SHP77 (cell line): ENCODE measurements at places on chromosomes 5 and 9.

DNA sequence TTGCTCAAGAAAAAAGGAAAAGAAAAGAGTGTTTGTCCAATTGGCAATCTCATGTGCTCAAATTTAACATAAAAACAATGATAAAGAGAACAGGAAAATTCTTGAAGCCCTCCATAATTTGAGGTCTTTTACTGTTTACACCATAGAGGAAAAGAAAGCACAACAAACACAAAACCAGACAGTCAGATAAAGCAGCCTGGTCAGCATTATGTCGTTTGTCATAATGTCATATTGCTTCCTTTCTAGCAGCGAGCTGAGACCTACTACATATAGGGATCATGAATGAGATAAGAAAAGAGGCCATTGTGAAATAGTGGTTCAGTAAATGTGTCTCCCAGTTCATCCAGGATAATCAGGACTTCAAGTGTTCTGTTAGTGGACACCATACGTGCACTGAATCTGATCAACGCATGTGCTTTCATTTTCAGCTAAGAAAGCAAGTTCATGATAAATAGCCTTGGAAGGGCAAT lies 64.7 kb upstream of the SELENOP start:
- no peak for DNase-seq

DNA sequence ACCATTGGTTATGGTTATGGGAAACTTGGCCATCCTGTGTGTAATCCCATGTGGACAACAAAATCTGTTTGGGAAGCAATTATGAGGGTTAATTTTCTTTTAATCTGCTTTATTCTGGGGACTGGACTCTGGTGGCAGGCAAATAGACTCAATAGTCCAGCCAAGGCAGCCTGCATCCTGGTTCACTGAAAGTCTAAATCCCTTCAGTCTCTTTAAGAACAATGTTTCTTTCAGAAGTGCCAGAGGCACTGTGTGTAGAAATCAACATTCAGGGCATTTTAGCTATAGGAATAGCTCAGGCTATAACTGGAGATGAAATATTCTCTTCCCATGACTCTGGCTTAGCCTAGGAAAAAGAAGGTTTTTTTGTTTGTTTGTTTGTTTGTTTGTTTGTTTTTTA lies 118.0 kb downstream of the SPATA31D1 start:
- DNase-seq, result no peak

GRCh38 chr9:105114318-105114717 lies 130.1 kb upstream of the SLC44A1 start:
- no peak for DNase-seq

GRCh38 chr5:150670948-150671310 lies 9.9 kb downstream of the MYOZ3 start:
- DNase-seq, result no peak

DNA sequence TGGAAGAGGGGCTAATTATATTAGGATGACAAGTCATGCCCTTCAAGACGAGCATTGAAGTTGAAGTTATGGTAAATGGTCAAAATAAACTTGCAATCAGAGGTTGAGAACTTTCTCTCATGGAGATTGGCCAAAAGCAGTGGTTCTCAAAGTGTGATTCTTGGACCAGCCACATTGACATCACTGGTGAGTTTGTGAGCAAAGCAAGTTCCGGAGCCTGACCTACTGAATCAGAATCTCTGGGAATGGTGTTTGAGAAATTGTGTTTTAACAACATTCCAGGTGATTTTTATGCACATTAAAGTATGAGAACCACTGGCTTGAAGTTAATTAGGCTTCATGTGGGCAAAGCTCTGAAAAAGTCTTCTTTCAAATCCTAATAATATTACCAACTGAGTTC lies 403.5 kb downstream of the ZSWIM6 start:
- DNase-seq, result no peak

DNA sequence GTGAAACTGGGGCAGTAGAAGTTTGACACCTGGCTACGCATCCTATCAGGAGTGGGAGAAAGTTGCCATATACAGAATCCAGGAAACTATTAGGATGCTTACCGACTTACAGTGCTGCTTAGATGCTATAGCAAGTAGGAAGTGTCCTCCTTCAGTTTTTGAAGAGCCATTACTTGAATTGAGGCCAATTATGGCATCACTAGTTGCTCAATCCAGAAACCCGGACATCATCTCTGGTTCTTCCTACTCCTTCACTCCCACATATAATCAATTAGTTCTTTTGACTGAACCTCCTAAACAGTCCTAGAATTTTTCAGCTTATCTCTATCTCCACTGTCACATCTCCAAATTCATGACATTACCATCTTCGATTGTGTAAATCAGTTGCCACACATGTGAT lies 41.8 kb upstream of the UGCG start:
- no peak for DNase-seq

GRCh38 chr5:150489360-150490295 lies 18.3 kb upstream of the NDST1 start:
- DNase-seq, result no peak

DNA sequence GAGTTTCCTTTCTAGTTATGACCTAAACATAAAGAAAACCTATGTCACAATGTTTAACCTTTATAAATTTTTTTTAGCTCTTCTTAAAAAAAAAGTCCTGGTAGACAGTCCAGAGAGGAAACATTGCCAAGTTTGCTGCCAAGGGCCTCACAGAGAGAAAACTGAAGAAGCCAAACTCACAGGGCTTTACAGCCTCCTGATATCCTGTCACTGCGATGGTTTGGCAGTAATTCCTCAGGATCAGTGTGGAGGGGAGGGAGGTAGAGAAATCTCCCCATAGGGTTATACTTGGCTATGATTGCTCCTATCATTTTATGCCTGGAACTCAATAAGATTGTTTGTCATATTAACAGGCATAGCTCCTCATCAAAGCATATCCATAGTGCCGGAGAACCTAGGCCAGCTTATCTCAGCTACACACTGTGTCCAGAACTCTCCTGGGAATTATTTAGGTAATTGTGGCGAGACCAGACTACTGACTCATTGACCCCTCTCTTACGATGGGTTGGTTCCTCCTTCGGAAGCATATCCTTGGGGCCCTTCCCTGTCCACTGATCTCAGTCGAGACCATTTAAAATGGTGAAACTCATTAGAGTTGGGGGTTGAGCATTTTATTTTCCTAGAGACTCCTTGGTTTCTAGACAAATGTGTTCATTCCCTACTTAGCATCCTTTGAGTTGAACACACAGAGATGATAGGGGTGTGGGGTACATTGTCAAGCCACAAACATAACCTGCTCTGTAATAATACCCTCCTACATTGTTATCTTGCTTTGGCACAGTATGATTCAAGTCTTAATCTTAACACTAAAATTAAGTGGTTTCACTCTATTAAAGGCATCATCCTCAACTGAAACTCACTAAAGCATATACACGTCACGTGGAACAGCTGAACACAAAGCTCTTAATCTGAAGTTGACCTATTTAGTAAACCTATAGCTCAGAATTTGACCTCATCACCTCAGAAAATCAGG lies 53.4 kb upstream of the TMC1 start:
- DNase-seq, result no peak

GRCh38 chr5:159953609-159954008 lies 37.3 kb downstream of the ADRA1B start:
- no peak for DNase-seq

GRCh38 chr9:109383356-109383755 lies 62.5 kb upstream of the EPB41L4B start:
- DNase-seq, result no peak

DNA sequence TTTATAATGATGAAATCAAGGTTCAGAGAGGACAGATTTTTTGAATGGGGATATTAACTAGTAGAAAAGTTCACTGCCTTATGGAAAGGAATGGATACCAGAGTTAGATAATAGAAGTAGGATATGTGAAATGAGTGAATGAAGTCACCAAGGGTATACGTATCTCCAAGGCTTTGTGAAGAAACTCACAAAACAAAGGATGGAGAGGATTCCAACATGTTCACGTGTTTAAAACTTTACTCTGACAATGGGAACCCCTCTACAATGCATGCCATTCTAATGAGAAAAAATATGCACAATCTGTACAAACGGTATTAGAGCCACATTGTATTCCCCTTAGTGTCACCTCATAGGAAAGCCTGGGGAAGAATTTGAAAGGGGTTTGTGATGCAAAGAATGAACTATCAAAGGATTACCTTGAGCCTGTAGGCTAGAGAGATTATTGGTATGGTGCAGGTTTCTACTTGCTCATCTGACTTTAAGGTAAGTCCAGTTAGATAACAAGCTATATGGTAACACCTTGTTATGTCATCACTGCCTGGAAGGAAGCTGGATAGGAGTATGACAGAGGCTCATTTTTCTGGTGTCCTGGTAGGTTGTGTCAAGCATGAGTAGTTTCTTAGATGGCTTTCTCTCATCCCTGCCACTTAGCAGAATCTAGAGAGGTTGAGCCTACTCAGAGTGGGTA lies 250.3 kb upstream of the SEMA6A start:
- no peak for DNase-seq

- DNase-seq, result no peak
Observed at GRCh38 chr9:32398207-32398606, 13.8 kb downstream of the ACO1 start.

DNA sequence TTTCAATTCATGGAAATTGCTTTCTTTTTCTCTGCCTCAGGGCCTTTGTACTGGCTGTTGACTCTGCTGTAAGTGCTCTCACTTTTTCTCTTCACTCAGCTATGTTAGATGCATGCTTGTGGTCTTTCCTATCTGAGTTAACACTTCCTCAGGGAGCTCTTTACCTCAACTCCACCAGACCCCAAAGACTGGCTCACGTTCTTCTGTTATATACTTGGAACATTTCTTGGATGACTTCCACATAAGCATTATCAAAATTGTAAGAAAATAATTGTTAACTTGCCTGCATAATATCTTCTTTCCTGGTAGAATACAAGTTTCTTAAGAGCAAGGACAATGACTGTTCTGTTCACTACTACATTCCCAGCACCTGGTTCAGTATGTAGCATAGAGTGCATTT lies 455.9 kb downstream of the EBF1 start:
- no peak for DNase-seq

- no peak for DNase-seq
Observed at GRCh38 chr9:77011973-77012821, 7.3 kb upstream of the FOXB2 start.

DNA sequence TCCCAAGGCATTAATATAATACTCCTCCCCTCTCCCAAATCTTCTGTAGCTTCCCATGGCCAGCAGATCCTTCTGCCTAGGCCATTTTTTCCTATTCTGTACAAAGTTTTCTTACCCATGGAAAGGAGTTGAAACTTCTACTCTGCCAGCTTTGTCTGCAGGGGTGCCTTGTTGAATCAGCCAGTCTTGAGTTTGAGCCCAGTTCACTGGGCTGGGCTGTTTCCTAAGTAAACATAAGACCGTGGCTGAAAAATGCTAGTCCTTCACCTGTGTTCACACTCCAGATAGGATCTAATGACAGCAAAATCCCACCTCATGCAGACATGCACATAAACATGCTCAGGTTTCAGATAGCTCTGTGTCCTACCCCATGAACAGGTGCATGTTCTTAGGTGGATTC lies 10.4 kb downstream of the TEX48 start:
- no peak for DNase-seq

DNA sequence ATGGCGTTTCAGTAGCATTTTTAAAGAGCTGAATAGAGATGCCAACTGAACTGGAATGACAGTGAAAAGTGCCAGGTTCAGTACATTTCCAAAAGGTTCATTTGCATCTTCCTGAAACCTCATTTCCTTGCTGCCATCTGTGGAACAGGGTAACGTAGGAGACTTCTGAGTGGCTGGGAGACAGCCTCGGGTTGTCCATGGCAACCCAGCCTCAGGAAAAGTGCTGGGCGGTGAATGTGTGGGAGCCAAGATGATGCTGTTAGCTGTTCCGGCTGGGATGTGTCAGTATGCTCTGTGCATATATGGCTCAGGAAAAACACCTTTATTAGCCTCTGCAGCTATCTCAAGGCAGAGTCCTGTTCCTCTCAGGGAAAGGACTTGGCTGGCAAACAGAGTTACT lies 87.5 kb downstream of the KLHL3 start:
- DNase-seq, result no peak

DNA sequence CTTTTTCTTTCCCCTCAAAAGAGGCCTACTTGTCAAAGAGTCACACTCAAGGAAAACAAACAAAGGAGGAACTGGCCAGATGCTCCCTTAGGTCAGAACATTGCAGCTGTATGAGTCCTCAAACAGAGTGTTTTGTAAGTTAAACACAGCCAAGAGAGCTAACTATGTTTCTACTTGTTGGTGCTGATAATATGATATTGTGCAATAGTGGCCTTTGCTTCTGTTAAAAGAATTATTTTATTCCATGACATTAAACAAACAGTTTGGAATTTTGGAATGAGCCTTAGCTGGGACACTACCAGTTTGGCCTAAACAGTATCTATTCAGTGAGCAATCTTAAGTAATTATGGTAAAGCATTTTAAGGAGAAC lies 56.0 kb upstream of the TPD52L3 start:
- no peak for DNase-seq

DNA sequence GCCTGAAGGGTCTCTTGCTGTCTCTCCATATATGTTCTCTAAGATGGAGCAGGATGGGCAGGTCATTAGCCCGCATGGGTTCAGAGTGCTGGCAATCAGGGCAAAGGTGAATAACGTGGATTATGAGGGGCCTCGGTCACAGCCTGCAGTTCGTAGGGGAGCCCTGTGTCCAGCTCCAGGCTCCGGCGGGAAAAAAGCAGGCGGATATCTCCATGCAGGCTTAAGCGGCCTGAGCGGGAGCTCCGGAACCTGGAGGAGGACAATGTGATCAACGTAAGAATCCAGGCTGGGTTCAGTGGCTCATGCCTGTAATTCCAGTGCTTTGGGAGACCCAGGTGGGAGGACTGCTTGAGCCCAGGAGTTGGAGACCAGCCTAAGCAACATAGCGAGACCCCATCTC lies 2.2 kb upstream of the STOML2 start:
- no peak for DNase-seq
